Body of pancreas (tissue), 4 donors: ENCODE measurements at places on chromosomes 2 and 18. TPM values are rescaled to one million over a fixed set of nuclear protein-coding genes. Genes with fewer than 3 reads are reported as not detected.
A peak's percentile ranks its signal among the peaks of the same experiment; 100 is the strongest.

DNA sequence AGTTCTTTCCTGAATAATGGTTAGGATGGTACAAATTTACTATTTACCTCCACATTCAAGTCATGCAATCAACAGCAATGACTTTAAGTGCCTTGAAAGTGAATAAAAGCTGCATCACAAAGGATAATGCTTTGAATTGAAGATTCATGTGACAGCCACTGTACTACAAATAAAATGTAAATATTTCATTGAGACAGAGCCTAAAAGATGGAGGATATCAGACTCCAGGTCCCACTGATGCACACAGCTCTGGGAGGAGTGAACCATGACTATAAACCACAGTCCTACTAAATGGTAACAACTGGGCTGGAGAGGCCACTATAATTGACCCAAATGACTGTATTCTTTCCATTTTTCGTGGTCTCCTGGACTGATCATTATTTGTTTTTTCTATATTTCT is 576.9 kb downstream of the ADCYAP1 start:
- H3K27me3 ChIP-seq = no peaks in the 10 kb centered on the region
- H3K4me1 ChIP-seq = no peaks in the 10 kb centered on the region
- H3K27ac ChIP-seq = no peak overlapping the region
- no peaks in the 10 kb centered on the region for H3K36me3 ChIP-seq
- DNase-seq = no peak
- no peak overlapping the region for H3K4me3 ChIP-seq

DNA sequence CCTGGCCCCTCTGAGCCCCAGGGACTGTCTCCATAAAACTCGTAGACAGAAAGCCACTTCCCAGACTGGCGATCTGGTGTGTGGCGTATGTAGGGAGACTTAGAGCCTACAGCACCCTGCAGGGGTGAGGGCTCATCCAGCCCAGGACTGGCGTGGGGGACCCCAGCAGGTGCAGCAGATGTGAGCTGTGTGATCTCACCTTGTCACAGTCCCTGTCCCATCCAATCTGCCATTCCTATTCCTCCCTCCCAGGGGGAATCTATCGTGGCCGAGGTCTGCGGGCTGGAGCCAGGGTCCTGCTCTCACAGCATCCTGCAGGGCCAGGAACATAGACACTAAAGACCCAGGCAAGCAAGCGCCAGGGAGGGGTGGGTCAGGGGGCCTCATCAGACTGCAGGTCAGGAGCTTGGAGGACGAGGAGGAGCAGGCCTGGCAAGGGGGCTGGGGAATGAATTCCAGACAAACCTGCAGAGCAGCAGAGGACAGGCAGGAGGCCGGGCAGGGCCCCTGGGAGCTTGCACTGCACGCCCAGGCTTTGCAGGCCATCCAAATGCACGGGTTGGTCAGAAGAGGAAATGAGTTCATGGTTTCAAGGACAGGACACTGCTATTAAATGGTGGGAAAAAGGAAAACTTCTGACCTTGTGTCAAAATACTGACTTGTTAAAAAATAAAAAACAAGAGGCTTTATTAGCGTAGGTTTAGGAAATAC is 32.5 kb downstream of the HS6ST1 start:
- no peak for DNase-seq
- H3K27me3 ChIP-seq = no peaks in the 10 kb centered on the region
- no peak overlapping the region for H3K27ac ChIP-seq

DNA sequence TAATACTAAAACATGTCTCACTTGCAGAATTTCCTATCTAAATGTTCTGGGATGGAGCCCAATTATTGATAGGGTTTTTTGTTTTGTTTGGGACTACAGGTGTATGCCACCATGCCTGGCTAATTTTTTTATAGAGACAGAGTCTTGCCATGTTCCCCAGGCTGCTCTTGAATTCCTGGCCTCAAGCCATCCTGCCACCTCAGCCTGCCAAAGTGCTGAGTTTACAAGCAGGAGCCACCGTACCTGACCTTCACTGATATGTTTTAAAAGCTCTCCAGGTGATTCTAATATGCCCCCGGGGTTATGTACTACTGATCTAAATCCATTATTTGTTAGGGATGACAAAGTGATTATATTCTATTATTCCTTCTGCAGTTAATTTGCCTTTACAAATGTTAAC is 2.2 kb downstream of the ELAC1 start:
- no peaks in the 10 kb centered on the region for H3K36me3 ChIP-seq
- H3K4me1 ChIP-seq = peaks cover 21% of the 10 kb centered on the region
- H3K27me3 ChIP-seq = no peaks in the 10 kb centered on the region
- no peak overlapping the region for H3K4me3 ChIP-seq
- H3K27ac ChIP-seq = no peak overlapping the region

DNA sequence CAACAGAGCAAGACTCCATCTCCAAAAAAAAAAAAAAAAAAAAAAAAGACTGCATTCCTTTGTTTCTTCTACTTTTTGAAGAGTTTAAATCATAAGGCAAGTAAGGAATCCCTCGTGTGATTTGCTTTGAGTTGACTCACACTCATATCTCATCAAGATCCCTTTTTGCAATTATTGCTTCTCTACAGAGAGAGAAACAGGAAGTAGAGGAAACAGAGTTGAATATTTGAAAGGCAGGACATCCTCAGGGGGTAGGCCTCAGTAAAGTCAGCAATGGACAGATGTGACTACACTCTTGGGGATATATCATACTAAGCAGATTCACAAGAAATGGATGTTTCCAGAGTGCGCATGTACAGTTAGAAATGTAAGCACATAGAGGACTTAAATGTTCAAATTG is 11.2 kb upstream of the EFR3B start:
- H3K27ac ChIP-seq = no peak overlapping the region
- H3K27me3 ChIP-seq = no peaks in the 10 kb centered on the region
- DNase-seq = no peak
- H3K4me1 ChIP-seq = no peaks in the 10 kb centered on the region
- H3K36me3 ChIP-seq = no peaks in the 10 kb centered on the region

DNA sequence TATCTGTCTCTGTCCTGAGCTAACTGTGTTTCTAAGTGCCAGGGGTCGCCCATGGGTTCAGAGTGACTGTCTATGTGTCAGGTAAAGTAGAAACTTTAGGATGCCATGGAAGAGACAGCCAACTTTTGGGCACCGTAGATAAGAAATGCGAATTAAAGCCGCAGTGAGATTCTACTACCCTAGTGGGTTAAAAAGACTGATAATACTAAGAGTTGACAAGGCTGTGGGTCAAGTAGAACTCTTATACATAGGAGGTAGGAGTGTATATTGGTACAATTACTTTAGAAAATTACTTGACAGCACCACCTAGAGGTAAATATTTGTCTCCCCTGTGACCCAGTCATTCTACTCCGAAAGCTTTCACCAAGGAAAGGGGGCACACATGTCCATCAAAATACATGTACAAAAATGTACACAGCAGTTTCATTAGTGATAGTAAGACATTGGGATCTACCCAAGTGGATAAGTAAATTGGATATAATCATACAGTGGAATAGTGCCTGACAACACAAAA is 371.3 kb downstream of the SLC4A3 start:
- no peaks in the 10 kb centered on the region for H3K4me1 ChIP-seq
- DNase-seq = no peak
- no peak overlapping the region for H3K4me3 ChIP-seq
- H3K27me3 ChIP-seq = no peaks in the 10 kb centered on the region

GRCh38 chr2:10613263-10613662 is 76.5 kb downstream of the NOL10 start:
- no peak overlapping the region for H3K27ac ChIP-seq
- no peak for DNase-seq
- no peaks in the 10 kb centered on the region for H3K27me3 ChIP-seq
- H3K4me1 ChIP-seq = no peaks in the 10 kb centered on the region
- no peak overlapping the region for H3K4me3 ChIP-seq

- H3K27me3 ChIP-seq = no peaks in the 10 kb centered on the region
- H3K4me3 ChIP-seq = no peak overlapping the region
- peaks cover 10% of the 10 kb centered on the region for H3K4me1 ChIP-seq
Measured at GRCh38 chr18:48049757-48050156, 119.3 kb upstream of the SMAD2 start.

- H3K27me3 ChIP-seq = no peaks in the 10 kb centered on the region
- DNase-seq = no peak
- no peaks in the 10 kb centered on the region for H3K4me1 ChIP-seq
Measured at GRCh38 chr2:15127876-15128275, 433.3 kb downstream of the NBAS start.

GRCh38 chr2:35294636-35295263 is 1060.8 kb upstream of the CRIM1 start:
- H3K27ac ChIP-seq = no peak overlapping the region
- no peaks in the 10 kb centered on the region for H3K27me3 ChIP-seq
- H3K36me3 ChIP-seq = no peaks in the 10 kb centered on the region
- no peaks in the 10 kb centered on the region for H3K4me1 ChIP-seq
- no peak for DNase-seq

GRCh38 chr2:28612131-28612812 is 116.4 kb downstream of the PLB1 start:
- DNase-seq = no peak
- H3K27ac ChIP-seq = no peak overlapping the region
- peaks cover 22% of the 10 kb centered on the region for H3K4me1 ChIP-seq
- no peak overlapping the region for H3K4me3 ChIP-seq

DNA sequence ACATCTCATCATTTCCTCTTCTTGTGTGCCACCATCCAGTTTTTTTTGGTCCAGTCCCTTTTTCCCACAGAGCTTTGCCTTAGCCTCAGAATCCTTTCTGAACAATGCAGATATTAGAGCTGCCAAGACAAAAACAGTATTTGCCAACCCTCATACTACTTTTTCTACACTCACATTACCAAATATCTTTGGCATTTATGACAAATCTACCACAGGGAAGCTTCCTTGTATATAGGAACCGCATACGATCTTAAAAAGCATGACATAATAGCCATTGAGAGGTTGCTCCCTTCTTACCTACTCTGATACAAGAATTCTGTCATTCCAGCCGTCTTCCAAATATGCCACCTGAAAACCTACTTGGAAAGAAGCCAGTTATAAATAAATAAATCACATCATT is 9.4 kb downstream of the ZNF24 start:
- peaks cover 26% of the 10 kb centered on the region for H3K36me3 ChIP-seq
- DNase-seq = no peak
- peaks cover 31% of the 10 kb centered on the region for H3K4me1 ChIP-seq
- H3K27ac ChIP-seq = no peak overlapping the region
- no peaks in the 10 kb centered on the region for H3K27me3 ChIP-seq

DNA sequence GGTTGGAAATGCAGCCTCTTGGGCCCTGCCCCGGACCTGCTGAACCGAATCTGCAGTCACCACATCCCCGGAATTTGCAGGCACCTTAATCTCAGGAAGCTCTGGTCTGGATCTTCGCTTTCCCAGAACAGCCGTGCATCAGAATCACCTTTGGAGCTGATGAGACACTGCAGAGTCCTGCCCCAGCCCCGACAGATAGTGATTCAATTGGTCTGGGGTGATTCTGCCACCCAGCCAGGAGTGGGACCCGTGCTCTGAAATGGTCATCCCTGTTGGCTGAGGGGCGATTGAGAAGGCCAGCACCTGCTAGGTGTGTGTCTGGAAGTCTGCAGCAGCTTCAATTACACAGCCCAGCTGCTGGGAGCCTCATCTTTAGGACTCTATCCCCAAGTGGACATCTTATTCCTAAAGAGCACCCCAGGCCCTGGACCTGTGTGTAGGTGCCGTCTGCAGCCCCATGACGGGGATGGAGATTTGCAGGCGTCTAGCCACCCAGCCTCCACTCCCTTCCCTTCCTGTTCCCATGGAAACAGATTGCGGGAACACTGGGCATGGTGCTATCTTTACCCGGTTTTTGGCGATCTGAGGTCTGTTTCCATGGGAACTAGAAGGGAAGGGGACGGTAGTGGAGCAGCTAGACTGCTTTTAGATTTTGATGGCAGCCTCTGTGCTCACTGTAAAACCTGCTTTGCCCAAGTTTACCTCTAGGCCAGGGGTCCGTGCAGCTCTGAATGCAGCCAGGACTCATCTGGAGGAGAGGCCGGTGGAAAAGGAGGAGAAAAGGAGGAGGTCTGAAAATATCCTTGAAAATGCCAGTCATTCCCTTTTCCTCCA is 156.1 kb downstream of the LDLRAD4 start:
- no peak for DNase-seq
- H3K27me3 ChIP-seq = no peaks in the 10 kb centered on the region
- no peak overlapping the region for H3K27ac ChIP-seq
- no peaks in the 10 kb centered on the region for H3K36me3 ChIP-seq

DNA sequence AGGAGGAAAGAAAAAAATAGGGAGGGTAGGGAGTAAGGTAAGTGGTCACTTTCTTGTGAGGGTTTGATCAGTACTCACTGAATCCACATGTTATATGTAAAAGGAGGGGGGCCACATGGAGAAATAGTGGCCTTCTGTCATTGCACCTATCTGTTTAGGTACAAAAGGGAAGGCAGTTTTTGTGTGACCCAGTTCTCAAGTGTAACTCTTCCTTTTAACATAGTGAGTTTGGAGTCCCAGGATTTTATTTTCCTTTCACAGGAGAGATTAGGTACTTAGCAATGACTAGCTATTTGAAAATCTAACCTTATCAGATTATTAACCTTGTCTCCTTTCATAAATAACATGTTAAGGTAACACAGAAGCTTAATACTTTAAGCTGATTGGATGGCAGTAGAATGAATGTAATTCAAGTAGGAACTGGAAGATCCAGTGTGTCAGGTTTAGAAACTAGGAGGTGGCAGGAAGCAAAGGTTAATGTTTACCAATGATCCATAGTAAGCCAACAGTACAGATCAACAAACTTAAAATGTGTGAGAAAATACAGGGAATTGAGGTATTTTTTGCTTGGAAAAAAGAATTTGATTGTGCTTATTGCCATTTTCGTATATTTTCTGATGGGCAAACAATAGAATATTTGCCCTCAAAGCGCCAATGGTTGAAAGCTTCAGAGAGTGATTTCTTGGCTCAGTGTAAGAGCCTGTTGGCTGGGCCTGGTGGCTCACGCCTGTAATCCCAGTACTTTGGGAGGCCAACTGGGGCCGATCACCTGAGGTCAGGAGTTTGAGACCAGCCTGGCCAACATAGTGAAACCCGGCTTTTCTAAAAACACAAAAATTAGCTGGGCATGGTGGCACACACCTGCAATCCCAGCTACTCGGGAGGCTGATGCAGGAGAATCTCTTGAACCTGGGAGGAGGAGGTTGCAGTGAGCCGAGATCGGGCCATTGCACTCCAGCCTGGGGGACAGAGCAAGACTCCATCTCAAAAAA is 11.3 kb downstream of the HNMT start:
- H3K4me1 ChIP-seq = peaks cover 52% of the 10 kb centered on the region
- peak overlapping the region; percentile 64 for H3K27ac ChIP-seq
- no peak overlapping the region for H3K4me3 ChIP-seq
- DNase-seq = peak; percentile 56
- no peaks in the 10 kb centered on the region for H3K36me3 ChIP-seq
- no peaks in the 10 kb centered on the region for H3K27me3 ChIP-seq

GRCh38 chr2:237455764-237456163 is 31.3 kb upstream of the MLPH start:
- no peak overlapping the region for H3K27ac ChIP-seq
- H3K4me3 ChIP-seq = no peak overlapping the region
- no peaks in the 10 kb centered on the region for H3K36me3 ChIP-seq
- no peaks in the 10 kb centered on the region for H3K27me3 ChIP-seq

The CCDC141 gene
- 13.7 TPM for total RNA-seq

The ANKRD30B gene
- total RNA-seq = 5.9 TPM

The POTEJ gene
- total RNA-seq = not detected

The HES6 gene
- 29.3 TPM for total RNA-seq

The RAB17 gene
- 35.3 TPM for total RNA-seq

The SOX11 gene
- total RNA-seq = not detected

The PARD6G gene
- total RNA-seq = 3.1 TPM

The NXPH2 gene
- total RNA-seq = not detected

The MAP3K19 gene
- total RNA-seq = not detected

The ACTR1B gene
- total RNA-seq = 74.2 TPM

The SERPINB11 gene
- total RNA-seq = not detected
